Gastrocnemius medialis (tissue), 4 donors: ENCODE measurements at places on chromosomes 1 and 21. TPM values are rescaled to one million over a fixed set of nuclear protein-coding genes. Genes with fewer than 3 reads are reported as not detected.

The TMIGD3 gene
- 0.55 TPM for total RNA-seq

The LIX1L gene
- 37.1 TPM for total RNA-seq

The SEMA4A gene
- total RNA-seq: 0.85 TPM

The RHEX gene
- total RNA-seq: not detected

The FCRLB gene
- total RNA-seq: not detected

The RAB7B gene
- total RNA-seq: 0.62 TPM

The S100A9 gene
- 205 TPM for total RNA-seq

The FAM151A gene
- not detected for total RNA-seq

The TTLL7 gene
- total RNA-seq: 15.6 TPM

The TRIM58 gene
- 0.31 TPM for total RNA-seq

The CFHR2 gene
- 0.69 TPM for total RNA-seq

GRCh38 chr1:212611000-212611948 lies 2.7 kb downstream of the ATF3 start:
- no peak overlapping the region for H3K27ac ChIP-seq
- H3K4me3 ChIP-seq: no peak overlapping the region
- no peak for DNase-seq
- H3K36me3 ChIP-seq: no peaks in the 10 kb centered on the region

DNA sequence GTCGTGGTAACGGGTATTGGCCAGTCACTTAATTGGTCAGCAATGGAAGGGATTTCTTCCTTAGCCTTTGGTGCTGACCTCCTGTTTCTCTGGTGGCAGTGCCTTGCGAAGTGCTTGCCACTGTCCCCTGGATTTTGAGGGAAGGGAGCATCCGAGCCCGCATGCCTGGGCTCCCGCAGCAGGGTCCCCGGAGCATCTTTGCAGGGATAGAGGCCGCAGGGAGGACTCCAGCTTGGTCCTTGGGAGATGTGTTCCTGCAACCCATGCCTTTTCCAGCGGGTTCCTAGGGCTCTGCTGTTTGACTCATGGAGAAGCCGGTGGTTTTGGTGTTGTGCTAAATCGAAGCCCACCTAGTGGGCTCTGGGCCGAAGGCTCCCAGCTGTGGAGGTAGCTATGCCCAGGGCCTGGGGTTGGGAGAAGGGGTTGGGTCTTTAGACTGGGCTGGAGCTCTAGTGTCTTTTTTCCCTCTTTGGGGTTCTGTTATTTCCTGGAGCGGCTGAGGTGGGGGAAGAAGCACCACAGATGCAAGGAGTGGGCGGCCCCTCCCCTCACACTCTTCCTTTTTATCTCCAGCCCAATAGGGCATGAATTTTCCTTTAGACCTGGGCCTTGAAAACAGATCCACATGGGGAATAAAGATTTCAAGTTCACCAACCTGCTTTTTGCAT lies 39.0 kb downstream of the PIK3CD start:
- peaks cover 18% of the 10 kb centered on the region for H3K4me1 ChIP-seq
- DNase-seq: no peak
- no peaks in the 10 kb centered on the region for H3K36me3 ChIP-seq
- no peak overlapping the region for H3K27ac ChIP-seq
- H3K4me3 ChIP-seq: peak overlapping the region; percentile 68
- peaks cover 21% of the 10 kb centered on the region for H3K27me3 ChIP-seq

DNA sequence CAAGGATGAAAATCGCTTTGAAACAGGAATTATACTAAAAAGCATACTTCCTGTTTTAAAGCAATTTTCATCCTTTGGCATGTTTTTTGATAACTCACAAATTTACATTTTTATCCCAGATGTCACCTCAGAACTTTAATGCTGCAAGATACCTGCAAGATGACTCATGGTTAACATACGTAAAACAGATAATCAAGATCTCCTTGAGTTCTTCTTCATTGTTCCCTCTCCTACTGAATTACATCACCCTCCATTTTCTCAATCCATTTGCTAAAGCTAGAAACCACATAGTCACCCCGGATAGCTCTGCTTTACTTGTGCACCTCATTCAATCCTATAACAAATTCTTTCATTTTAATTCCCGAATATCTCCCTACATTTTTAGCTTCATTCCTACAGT lies 1114.2 kb downstream of the PLA2G4A start:
- no peak overlapping the region for H3K27ac ChIP-seq
- no peak overlapping the region for H3K4me3 ChIP-seq
- no peaks in the 10 kb centered on the region for H3K27me3 ChIP-seq
- DNase-seq: no peak
- H3K36me3 ChIP-seq: no peaks in the 10 kb centered on the region

GRCh38 chr1:81781749-81782148 lies 19.0 kb upstream of the ADGRL2 start:
- no peak overlapping the region for H3K27ac ChIP-seq
- no peaks in the 10 kb centered on the region for H3K4me1 ChIP-seq
- no peak overlapping the region for H3K4me3 ChIP-seq
- no peaks in the 10 kb centered on the region for H3K27me3 ChIP-seq
- no peaks in the 10 kb centered on the region for H3K36me3 ChIP-seq
- DNase-seq: no peak

GRCh38 chr1:66506991-66507390 lies 27.0 kb upstream of the SGIP1 start:
- H3K27ac ChIP-seq: no peak overlapping the region
- no peaks in the 10 kb centered on the region for H3K4me1 ChIP-seq
- no peak for DNase-seq
- H3K4me3 ChIP-seq: no peak overlapping the region
- no peaks in the 10 kb centered on the region for H3K36me3 ChIP-seq

DNA sequence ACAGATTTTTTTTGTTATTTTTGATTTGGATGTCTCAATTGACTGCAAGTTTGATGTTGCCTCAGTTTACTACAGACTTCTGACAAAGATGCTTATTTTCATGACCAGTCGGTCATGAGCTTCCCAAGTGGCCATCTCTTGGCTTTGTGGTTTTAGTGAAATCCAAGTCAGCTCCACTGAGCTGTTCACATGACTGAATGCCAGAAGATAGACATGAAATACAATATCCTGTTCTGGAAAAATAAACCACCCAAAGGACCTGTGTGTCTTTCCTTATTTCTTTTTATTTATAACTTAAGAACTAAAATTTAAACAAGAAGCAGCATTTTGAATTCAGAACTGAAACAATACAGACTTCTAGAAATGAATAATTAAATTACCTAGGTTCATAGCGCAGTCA lies 89.3 kb downstream of the HMCN1 start:
- no peaks in the 10 kb centered on the region for H3K36me3 ChIP-seq
- DNase-seq: peak; percentile 14
- no peak overlapping the region for H3K27ac ChIP-seq
- no peaks in the 10 kb centered on the region for H3K4me1 ChIP-seq

GRCh38 chr1:16430606-16431005 lies 6.6 kb downstream of the SPATA21 start:
- H3K4me1 ChIP-seq: no peaks in the 10 kb centered on the region
- H3K27ac ChIP-seq: no peak overlapping the region
- H3K27me3 ChIP-seq: no peaks in the 10 kb centered on the region
- no peak overlapping the region for H3K4me3 ChIP-seq

- no peaks in the 10 kb centered on the region for H3K36me3 ChIP-seq
- no peak overlapping the region for H3K4me3 ChIP-seq
- peaks cover 3% of the 10 kb centered on the region for H3K4me1 ChIP-seq
- H3K27ac ChIP-seq: no peak overlapping the region
- DNase-seq: no peak
These were observed 226.0 kb downstream of the NPHP4 start for GRCh38 chr1:5765997-5766913.

GRCh38 chr1:174023440-174023839 lies 1.3 kb upstream of the RC3H1 start:
- DNase-seq: no peak
- H3K4me1 ChIP-seq: peaks cover 20% of the 10 kb centered on the region
- peak overlapping the region; percentile 95 for H3K27ac ChIP-seq
- H3K4me3 ChIP-seq: peak overlapping the region; percentile 73
- no peaks in the 10 kb centered on the region for H3K36me3 ChIP-seq

DNA sequence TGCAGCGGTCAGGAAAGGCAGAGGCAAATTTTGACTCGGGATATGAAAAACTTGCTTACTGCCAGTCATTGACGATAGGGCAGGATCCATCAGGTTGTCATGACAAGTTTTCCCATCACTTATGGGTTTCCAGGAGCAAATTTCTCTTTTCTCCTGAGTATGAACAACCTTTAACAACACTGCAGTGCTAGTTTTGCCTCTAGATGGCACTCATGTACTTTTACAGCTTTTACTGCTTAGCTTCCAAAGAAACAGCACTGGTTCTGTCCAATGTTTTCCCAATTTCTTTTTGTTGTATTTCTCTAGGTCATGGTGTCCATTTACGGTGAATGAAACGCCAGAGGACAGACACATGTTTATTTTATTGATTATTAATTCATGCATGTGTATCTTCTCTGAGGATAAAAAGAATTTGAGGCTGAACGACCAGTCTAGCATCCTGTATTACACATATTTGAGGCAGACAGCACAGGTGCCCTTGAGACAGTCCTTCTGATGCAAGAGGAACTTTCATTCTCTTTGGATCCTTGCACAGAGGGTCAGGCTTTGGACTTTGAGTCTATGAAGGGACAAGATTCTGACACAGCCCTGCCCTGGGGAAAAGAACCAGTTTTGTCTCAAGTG lies 112.3 kb upstream of the TRABD2B start:
- H3K4me3 ChIP-seq: no peak overlapping the region
- no peak for DNase-seq
- H3K27me3 ChIP-seq: no peaks in the 10 kb centered on the region
- H3K4me1 ChIP-seq: no peaks in the 10 kb centered on the region
- no peaks in the 10 kb centered on the region for H3K36me3 ChIP-seq

- no peak overlapping the region for H3K27ac ChIP-seq
- H3K4me1 ChIP-seq: no peaks in the 10 kb centered on the region
- no peaks in the 10 kb centered on the region for H3K36me3 ChIP-seq
- no peaks in the 10 kb centered on the region for H3K27me3 ChIP-seq
These were observed 281.4 kb downstream of the AJAP1 start for GRCh38 chr1:4935807-4936206.

DNA sequence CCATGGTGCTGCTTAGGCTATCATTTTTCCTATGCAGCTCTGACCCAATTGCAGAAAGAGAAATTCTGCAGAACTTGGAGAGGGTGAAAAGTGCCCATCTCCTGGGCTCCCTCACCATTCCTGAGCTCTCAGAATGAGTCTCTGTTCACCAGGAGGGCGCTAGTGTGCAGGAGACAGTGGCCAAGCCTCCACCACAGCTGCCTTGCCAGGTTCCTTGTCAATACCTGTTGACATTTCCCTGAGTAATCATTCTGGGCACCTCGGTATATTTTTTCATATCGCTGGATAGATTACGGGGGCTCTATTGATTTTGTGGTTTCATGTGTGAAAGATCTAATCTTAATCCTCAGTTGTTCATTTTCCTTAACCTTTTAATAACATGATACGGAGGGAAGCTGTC lies 13.0 kb upstream of the C8B start:
- H3K27ac ChIP-seq: no peak overlapping the region
- H3K27me3 ChIP-seq: no peaks in the 10 kb centered on the region
- no peaks in the 10 kb centered on the region for H3K4me1 ChIP-seq
- no peak overlapping the region for H3K4me3 ChIP-seq

DNA sequence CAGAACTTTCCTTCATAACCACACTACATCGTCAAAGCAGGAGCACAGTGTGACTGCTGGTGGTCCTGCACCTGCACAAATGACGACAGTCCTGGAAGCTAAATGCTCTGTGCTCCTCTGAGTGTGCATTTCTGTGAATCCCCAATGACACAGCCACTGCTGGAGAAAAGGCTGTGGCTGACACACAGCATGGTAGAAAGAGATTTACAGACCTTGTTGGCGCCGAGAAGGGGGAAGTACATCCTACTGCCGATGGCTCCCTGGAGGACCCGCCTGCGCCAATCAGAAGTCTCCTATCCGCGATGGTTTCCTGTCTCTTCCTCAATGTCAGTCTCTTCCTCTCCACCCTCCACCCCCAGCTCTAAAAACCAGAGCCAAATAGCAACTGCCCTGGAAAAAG lies 115.4 kb upstream of the RAB4A start:
- DNase-seq: peak; percentile 30
- H3K27me3 ChIP-seq: no peaks in the 10 kb centered on the region
- H3K4me1 ChIP-seq: no peaks in the 10 kb centered on the region
- no peak overlapping the region for H3K27ac ChIP-seq
- no peak overlapping the region for H3K4me3 ChIP-seq

DNA sequence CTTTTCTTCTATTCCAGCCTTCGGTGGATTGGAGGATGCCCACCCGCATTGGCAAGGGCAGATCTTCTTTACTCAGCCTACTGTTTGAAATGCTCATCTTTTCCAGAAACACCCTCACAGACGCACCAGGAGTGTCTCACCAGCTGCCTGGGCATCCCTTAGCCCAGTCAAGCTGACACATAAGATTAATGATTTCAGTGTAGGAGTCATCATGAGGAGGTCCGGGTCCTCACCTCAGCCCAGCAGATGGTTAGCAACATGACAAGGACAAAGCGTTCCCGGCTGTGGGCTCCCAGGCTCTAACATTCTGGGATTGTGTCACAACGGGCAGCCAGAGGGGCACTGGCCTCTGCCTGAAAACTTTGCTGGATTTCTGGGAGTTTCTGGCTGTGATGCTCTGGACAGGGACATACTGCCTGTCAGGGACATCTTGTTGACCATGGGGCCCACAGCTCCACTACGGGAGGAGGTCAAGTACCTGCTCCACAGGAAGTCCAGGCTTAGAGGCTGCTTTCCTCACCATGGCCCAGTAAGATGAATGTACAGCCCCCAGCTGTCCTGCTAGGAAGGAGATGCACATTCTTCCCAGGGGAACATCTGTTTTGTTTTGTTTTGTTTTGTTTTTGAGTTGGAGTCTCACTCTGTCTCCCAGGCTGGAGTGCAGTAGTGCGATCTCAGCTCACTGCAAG lies 204.0 kb upstream of the COA6 start:
- DNase-seq: no peak
- no peaks in the 10 kb centered on the region for H3K36me3 ChIP-seq
- no peak overlapping the region for H3K4me3 ChIP-seq
- no peaks in the 10 kb centered on the region for H3K27me3 ChIP-seq
- no peaks in the 10 kb centered on the region for H3K4me1 ChIP-seq

DNA sequence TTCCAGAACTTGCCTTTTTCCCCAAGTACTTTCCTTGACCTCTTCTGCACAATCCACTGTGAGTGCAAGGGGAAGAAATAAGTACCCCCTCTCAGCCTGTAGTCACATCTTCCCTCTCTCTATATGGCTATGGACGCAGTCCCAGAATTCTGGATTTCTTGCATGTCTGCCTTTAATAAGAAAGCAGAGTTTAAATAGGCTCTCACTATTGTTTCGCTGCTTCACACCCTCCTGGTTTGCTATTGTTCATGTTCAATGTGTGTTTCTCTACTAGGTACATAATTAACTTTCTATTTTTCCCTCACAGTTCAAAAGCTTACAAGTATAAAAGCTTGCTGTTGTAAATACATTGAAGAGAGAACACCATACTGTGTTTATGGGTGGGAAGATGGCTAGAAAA lies 181.5 kb upstream of the C1orf105 start:
- no peak overlapping the region for H3K27ac ChIP-seq
- H3K36me3 ChIP-seq: no peaks in the 10 kb centered on the region
- no peak for DNase-seq
- H3K4me3 ChIP-seq: no peak overlapping the region

GRCh38 chr1:54553602-54554313 lies 5.7 kb downstream of the ACOT11 start:
- DNase-seq: no peak
- H3K4me3 ChIP-seq: no peak overlapping the region
- H3K27ac ChIP-seq: no peak overlapping the region
- H3K36me3 ChIP-seq: no peaks in the 10 kb centered on the region
